ENCODE measurements at places on chromosomes 3 and 15.

GRCh38 chr3:69091389-69092029, 6.8 kb downstream of the ARL6IP5 start:
- DNase-seq: no peak

DNA sequence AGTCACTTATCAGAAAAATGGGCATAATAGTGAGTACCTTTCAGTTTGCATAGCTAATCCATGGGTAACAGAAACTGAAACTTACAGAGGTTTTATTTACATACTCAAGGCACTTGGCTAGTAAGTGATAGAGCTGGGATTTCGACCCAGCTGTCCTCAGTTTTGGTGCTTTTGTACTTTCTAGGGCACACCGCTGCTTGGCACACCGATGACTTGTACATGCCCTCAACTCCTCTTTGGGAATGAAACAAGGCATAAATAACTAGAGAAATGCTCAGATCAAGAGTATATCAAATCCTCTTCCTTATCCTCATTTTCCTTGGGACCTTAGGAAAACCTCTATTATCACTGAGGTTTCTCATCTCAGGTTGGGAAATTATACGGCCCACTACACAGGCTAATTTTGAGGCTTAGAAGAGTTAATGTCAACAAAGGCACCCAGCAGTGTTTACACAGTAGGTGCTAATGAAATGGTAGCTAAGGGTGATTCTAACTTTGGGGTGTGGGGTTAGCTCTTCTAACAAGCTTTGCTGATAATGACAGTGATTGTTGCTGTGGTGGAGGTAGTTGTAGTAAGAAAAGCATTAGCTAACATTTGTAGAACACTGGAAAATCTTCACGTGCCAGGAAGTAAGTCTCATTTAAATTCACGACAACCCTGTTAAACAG, 20.3 kb upstream of the DGKG start:
- DNase-seq: no peak

DNA sequence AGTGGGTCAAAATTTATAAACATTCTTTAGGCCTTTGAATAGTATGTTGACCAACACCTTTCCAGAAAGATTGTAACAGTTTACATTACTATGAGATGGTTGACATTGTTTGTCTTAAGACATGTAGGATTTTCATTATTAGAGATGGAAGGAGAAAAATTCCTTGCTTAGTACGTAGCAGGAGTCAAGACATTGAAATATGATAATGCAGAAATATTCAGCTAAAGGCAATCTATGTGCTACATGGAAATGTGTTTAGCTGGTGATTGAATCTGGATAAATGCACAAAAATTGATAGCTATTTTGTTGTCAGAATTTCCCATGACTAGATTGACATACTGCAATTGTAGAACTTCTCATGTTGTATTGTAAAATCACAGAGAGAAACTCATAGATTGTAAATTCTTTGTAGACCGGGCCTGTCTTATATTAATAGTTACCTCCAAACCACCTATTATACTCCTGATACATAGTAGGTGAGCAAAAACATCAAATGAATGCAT, 370.4 kb upstream of the CBLB start:
- DNase-seq: no peak

DNA sequence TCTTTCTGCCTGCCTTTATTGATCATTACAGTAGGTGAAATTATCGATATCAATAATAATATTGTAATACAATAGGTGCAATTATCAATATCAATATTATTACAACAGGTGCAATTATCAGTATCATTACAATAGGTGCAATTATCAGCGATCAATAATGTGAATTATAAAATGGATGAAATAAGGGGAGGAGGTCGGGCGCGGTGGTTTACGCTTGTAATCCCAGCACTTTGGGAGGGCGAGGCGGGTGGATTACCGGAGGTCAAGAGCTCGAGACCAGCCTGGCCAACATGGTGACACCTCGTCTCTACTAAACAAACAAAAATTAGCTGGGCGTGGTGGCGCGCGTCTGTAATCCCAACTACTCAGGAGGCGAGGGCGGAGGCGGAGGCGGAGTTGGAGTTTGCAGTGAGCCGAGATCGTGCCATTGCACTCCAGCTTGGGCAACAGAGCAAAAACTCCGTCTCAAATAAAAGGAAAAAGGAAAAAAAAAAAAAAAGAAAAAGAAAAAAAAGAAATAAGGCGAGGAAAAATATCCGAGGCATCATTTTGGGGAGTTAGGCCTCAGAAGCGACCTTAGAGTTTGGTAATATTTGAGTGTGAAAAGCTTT, 611 bp upstream of the BNIP2 start:
- DNase-seq: peak; percentile 70

- no peak for DNase-seq
Measured at GRCh38 chr15:42808913-42809312, 72.0 kb upstream of the CDAN1 start.

GRCh38 chr3:101791778-101792177, 12.8 kb downstream of the NXPE3 start:
- DNase-seq: no peak

- no peak for DNase-seq
Measured at GRCh38 chr3:144189044-144189443, 217.4 kb downstream of the DIPK2A start.

DNA sequence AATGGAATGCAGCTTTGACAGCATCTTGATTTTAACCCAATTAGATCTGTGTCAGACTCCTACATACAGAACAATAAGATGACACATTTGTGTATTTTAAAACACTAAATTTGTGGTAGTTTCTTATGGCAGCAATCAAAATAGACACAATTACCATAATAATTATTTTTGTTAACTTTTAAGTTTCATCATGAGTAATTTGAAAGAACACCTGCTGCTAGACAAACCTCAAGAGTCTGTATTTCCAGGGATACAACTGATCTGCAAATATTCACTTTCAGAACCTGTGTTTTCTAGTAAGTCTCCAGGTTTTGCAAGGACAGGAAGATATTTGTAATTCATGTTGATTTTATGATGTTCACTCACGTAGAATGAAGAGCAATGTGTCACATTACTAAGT, 736.8 kb downstream of the DIPK2A start:
- no peak for DNase-seq

GRCh38 chr3:9820946-9821345, 10.9 kb downstream of the TTLL3 start:
- no peak for DNase-seq

DNA sequence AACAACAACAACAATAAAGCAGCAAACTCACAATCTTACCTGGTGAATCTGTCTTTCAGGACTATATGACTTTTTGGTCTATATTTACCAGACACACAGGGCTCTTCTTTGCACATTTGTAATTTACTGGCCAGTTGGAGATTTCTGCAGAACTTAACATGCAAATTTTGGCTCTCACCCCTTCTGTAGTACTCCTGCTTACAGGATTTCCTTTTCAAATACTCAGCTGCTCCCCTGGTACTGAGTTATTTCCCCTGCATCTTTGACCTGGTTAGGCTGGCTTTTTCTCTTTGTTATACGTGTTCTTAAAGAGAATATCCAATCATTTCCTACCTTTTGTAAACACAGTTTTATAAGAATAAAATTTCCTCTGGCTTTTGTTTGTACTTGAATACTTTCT, 228.0 kb downstream of the MBNL1 start:
- no peak for DNase-seq

- no peak for DNase-seq
Measured at GRCh38 chr3:63364495-63364894, 86.4 kb downstream of the SYNPR start.

GRCh38 chr3:157493627-157494550, 9.3 kb downstream of the VEPH1 start:
- DNase-seq: no peak

DNA sequence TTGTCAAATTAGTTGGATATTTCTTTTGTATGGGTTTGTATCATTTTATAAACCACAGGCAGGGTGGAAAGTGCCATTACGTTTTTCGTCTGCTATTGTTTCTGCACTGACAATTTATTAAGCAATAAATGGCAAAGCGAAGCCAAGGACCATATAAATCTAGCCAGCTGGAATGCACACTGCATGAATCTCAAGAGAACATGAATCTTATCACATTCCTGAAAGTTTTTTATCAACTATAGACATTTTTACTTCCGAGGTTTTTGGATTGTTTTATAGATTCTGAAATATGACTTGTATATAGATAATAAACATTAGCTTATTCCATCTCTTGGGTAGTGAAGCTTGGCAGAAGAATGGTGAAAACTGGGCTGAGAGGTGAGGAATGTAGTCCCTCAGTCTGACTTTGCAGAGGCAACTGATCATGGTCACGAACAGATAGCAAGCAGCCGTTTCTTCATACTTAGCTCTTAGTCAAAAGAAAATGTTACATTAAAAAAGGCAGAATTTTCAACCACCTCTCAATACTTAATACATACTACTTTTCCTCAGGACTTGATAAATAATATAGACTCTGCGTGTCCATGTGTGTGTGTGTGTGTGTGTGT, 102.7 kb downstream of the OSBPL10 start:
- no peak for DNase-seq

All from natural killer cell treated with Interleukin-12 subunit alpha and Interleukin-12 subunit beta and Interleukin-15 and Interleukin-18, amount 100 ng/mL, for 72 hours (primary cell).